ENCODE measurements at places on chromosomes 3 and 15.

- DNase-seq, result no peak
These were observed at the start of gene PSTPIP1 for GRCh38 chr15:76994971-76995945. Gene PSTPIP1, plus strand, starts transcription at chr15:76995126. Its CDS starts 448 bp downstream, at chr15:76995574.

DNA sequence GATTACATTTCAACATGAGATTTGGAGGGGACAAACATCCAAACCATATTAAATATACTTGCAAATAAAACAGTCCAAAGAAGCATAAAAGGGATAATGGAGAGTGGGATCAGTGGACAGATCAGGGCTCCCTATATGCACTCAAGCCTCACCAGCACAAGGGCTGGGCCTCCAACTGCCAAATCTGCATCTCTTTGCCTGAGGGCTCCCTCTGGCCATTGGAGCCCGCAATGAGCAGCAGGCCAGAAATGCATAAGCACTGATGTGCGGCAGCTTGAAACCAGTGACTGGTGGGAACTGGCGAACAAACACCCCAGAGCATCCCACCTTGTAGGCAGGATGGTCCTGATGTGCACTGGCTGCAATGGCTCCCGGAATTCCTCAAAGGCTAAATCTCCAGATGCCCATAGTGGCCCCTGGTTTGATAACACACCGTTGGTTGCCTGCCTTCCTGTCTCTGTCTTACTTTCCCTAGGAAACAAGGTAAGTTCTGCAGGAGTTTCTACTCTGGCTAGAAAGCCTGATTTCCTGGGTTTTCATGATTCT lies 55.9 kb upstream of the POMGNT2 start:
- DNase-seq, result no peak

GRCh38 chr3:18499301-18499700 lies 74.2 kb upstream of the SATB1 start:
- no peak for DNase-seq

DNA sequence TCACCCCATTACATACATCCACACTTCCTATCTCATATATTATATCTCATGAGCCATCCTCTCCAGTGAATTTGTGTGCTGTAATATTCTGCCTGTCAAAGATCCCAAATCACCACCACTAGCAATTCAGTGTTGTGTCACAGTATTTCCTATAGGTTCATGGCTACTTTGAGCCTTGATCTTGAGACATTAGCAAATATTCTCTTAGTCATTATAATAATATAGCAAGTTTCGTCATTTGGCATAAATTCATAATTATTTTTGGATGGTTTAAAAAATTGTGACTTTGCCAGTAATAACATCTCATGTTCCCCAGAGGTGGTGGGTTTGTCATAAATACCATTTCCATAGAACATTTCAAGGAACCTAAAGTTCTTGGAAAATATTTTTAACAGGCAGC lies 47.7 kb downstream of the CMSS1 start:
- no peak for DNase-seq

DNA sequence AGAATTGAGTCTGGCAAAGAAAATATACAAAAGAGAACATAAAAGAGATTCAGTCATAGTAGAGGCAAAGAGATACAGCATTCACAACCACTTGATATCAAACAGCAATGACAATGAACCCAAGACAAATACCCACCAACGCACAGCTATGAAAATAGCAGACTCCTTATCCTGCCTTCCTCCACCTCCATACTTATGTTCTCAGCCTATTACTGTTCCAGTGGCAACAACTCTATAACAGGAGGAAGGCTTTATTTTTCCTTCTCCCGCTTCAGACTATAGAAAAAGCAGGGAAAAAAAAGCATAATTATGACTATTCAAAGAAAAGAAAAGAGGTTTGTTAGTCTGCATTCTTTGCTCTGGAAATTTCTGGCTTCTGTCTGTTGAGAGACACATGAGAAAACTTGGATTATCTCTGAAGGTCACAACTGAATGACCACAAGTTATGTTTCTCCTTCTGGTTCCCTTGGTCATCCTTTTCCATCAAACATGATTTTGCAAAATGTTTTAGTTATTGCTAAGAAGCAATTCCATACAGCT lies 81.2 kb upstream of the PLXND1 start:
- DNase-seq, result no peak

DNA sequence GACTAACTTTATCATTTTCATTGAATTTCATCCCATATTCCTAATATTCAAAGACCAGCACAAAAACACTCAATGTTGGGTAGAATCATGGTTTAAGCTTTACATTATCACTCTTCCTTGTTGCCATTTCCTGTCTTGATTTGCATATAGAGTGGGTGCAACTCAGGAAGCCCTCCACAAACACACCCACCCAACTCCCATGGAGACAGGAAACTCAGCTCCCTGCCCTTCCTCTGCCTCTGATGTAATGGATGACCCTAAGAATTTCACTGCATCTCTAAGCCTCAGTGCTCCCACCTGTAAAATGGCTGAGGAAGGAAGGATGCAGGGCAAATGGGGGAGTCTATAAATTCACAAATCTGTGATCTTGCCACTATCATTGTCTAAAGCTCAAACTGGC lies 98.1 kb upstream of the BFSP2 start:
- no peak for DNase-seq

GRCh38 chr15:63236272-63236671 lies 41.1 kb upstream of the APH1B start:
- no peak for DNase-seq

- DNase-seq, result no peak
These were observed 291.0 kb downstream of the PLOD2 start for GRCh38 chr3:145869958-145870357.

DNA sequence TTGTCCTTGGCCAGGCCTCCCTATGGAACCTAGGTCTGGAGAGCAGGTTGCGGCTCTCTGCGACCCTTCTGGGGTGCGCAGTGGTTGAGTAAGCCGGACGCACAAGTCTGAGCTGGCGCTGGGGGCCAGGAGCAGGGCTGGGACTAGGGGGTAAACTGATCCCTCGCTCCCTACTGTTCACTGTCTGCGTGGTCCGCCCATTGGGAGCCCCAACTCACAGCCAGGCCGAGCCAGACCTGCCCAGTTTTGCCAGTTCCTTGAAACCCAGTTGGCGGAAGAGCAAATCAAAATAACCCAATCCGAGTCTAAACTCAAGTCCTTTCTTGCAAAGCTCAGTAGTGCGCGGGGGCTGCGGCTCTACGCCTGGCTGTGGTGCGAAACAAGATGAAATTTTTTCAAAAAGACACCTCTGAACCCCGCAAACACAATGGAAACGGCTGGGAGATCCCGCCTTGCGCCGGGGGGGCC lies 17.5 kb downstream of the RGMA start:
- no peak for DNase-seq

GRCh38 chr3:44954962-44955361 lies 21.0 kb downstream of the ZDHHC3 start:
- no peak for DNase-seq

DNA sequence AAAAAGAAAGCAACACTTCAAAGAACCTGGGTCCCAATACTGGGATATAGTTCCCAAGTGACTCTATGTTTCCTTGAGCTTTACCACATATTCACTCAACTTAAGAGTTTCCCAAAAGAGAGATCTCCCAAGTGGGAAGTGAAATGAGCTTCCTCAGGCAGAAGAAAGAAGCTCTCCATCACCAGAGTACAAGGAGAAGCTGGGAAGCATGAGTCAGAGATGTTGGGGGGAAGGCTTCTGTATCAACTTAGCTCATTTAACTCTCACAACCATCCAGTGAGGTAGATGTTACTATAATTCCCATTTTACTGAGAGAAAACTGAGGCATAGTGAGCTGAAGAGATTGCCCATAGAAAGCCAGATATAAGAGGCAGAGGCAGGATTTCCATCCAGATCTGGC lies 47.0 kb upstream of the TRIM42 start:
- no peak for DNase-seq
